ENCODE measurements at places on chromosomes 3 and 15.

DNA sequence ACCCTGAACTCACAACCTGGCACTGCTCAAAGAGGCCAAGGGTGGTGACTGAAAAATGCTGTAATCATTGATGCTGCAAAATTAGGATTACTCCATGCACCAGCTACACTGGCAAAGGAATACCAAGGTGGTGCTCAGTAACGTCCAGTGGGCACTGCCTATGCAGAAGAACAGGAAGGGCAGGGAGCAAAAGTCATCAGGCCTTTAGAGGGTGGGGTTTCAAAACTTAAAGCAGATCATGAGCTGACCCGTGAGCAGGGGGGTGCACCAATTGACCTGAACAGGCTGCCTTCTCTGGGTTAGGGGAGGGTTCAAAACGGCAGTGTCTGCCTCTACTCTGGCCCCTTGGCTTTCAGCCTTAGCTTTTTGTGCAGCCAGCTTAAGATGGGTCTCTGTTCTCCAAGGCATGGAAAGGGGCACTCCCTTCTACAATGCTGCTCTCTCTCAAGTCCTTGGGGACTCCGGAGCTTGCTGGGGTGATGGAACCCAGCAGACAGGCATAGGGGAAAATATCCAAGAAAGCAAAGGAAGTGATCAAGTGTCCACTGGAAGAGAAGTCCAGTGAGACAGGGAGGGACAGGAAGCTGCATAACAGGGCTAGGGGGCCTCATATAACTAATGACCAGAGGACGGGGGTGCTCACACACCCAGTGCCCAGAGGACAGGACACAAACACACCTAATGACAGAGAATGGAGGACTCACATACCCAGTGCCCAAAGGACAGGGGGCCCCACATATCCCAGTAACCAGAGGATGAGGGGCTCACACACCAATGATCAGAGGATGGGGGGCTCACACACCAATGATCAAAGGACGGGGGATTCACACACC is 11.4 kb downstream of the RAB6B start:
- DNase-seq, result no peak

DNA sequence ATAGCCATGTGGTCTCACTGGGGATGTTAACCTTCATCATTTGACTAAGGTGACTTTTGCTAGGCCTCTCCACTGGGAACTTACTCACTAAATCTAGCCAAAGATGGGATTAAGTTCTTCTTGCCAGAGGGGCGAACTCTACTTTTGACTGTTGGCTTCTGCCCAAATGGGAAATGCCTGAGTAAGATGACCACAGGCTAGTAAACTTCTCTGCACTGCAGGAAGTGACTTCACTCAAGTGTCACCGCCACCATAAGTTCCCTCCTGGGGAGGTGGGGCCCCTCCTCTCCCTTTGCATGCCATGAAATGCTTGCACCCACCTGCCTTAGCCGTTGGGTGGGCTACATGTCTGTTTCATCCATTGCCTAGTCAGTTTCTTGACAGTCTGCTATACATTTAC is 388.3 kb downstream of the FEZF2 start:
- DNase-seq, result no peak

- DNase-seq, result no peak
Measured at GRCh38 chr3:71602256-71602655, 18.7 kb upstream of the FOXP1 start.

GRCh38 chr3:26018889-26019288 is 229.0 kb downstream of the OXSM start:
- DNase-seq, result no peak

- no peak for DNase-seq
Measured at GRCh38 chr3:161275919-161276318, 54.8 kb downstream of the NMD3 start.

DNA sequence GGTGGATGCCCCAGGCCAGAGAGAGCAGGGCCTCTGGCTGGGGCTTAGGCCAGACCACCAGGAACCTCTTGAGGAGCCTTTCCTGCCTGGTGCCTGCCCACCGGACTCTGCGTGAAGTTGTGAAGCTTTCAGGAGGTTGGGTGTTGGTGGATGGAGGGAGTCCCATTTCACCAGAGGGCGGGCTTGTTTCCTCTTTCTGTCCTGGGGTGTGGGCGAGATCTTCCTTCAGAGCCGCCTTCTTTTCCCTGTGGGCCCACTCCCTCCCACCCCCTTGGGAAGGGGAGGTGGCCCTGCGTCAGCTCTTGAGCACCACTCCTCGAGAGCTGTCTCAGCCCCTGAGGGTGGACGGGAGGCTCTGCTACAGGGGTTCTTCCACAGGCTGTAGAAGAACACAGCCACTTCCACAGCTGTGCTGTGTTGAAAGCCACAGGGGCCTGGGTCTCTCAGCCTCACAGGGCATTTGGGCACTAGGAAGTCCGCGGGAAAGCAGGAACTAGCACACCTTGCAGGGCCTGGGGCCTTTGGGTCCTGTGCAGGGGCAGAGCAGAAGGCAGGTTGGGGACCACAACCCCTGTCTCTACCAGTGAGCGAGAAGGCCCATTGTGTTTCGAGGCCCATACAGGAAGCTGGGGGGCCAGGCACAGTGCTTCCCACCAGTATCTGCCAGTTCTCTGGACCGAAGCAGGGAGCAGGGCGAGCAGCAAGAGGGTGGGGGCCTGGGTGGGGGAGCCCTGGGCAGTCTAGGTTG is 2.1 kb downstream of the AMIGO3 start:
- no peak for DNase-seq

- no peak for DNase-seq
Measured at GRCh38 chr3:51385621-51386091, 565 bp downstream of the MANF start.

- no peak for DNase-seq
Measured at GRCh38 chr3:59189526-59189925, 139.7 kb upstream of the CFAP20DC start.

GRCh38 chr3:30688776-30689641 is 82.6 kb downstream of the TGFBR2 start:
- no peak for DNase-seq

DNA sequence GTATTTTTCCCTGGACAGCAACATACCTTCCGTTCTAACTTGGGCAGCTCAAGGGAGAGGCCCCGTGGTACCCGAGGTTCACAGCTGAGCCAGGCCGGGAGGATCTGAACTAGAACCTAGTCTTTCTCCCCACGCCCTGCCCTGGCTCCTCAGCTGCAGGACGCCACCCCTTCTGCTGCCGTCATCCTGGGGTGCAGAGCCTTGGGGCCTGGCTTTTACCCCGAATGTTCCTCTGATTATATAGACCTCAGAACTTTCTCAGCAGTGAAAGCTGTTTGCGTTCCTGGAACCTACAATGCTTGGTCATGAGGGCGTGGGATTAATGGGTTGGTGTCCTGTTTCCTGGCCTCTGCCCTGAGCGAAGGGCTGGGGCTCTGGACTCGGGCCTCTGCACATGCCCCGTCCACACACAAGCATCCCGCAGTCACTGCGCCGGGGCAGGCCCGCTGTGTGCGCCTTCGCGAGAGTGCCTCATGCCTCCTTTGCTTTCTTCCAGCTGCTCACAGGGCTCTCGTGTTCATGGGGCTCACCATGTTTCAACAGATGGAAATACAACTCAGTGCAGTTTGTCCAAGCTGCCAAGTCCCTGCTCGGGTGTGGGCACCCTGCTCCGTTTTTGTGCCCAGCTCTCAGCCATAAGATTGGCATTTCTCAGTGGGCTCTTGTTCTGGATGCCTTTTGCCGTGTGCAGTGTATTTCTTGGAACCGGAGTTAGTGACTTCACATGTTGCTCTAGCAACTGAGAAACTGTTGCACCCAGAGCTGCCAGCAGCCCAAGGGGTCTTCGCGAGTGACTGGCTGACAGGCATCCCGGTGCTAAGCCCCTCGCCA is 20.4 kb downstream of the SYNM start:
- DNase-seq, result no peak

GRCh38 chr3:192273697-192274010 is 453.7 kb downstream of the FGF12 start:
- no peak for DNase-seq
